ENCODE measurements at places on chromosomes 2 and 18.

- no peak for DNase-seq
Measured at GRCh38 chr2:109331081-109331480, 202.1 kb downstream of the SH3RF3 start.

- no peak for DNase-seq
Measured at GRCh38 chr2:180778291-180778690, 202.1 kb upstream of the UBE2E3 start.

DNA sequence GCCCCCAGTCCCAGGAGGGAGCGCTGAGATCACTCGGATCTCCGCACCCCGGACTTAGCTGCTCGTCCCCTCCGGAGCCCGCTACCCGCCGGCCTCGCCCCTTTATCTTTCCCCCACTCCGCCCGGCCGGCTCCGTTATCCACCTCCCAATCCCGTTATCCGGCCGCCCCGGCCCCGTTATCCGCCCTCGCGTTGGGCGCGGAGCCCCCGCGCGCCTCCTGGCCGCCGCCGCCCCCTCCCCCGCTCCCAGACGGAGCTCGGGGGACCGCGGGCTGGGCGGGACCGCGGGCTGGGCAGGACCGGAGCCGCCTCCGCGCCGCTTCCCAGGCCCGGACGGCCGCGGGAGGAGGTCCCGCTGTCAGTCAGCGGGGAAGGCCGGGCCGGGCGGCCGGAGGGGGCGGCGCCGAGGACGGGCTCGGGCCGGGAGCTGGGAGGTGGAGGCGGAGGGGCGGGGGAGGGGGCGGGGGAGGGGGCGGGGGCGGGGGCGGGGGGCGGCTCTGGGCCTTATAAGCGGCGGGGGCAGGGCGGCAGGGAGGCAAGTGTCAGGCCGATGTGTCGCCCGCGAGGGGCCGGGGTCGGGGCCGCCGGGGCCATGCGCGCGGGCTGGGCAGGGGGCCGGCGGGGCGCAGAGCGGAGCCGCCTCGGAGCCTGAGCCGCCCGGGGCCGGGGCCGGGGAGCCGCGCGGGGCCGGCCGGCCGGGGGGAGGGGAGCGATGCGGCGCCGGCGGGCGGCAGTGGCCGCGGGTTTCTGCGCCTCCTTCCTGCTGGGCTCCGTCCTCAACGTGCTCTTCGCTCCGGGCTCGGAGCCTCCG is at the start of gene PKDCC:
Gene PKDCC, plus strand, starts transcription at position 534 of the 811 bp plus-strand sequence. Its CDS starts 179 bp downstream, at position 713.
- no peak for DNase-seq

- DNase-seq, result peak; percentile 56
Measured at GRCh38 chr2:218569038-218569431, 396 bp downstream of the CNOT9 start.

DNA sequence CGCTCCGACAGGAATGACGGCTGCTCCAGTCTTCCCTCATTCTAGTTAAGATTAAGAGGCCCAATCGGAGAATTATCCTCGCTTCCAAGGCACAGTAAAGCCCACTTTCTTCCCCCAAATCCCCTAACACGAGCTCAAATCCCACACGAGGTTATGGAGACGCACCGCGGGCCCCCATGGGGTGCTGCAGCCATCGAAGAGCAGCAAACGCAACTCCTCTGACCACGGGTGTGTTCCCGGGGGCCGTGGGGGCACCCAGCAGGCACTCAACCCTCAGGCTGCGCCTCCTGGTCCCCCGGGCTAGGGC is 446 bp downstream of the COPS9 start:
- DNase-seq, result no peak

- DNase-seq, result no peak
Measured at GRCh38 chr2:26809876-26810577, 24.2 kb downstream of the CENPA start.

DNA sequence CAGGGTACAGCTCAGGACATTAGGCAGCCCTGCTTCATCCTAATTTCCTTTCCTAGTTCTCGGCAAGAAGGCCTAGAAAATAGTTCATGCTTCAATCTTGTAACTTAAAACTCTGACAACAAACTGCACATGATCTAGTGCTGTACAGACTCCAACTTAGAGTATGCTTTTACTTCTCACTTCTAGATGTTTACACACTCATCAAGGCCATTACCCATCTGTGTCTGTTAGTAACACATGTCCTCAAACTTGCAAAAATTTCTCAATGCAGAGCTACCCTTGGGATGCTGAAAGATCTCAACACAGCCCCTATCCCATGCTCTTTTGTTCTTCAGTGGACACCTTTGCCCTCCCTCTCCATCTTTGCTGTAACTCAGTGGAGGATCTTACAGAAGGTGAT is 252.0 kb downstream of the OSR1 start:
- DNase-seq, result no peak

DNA sequence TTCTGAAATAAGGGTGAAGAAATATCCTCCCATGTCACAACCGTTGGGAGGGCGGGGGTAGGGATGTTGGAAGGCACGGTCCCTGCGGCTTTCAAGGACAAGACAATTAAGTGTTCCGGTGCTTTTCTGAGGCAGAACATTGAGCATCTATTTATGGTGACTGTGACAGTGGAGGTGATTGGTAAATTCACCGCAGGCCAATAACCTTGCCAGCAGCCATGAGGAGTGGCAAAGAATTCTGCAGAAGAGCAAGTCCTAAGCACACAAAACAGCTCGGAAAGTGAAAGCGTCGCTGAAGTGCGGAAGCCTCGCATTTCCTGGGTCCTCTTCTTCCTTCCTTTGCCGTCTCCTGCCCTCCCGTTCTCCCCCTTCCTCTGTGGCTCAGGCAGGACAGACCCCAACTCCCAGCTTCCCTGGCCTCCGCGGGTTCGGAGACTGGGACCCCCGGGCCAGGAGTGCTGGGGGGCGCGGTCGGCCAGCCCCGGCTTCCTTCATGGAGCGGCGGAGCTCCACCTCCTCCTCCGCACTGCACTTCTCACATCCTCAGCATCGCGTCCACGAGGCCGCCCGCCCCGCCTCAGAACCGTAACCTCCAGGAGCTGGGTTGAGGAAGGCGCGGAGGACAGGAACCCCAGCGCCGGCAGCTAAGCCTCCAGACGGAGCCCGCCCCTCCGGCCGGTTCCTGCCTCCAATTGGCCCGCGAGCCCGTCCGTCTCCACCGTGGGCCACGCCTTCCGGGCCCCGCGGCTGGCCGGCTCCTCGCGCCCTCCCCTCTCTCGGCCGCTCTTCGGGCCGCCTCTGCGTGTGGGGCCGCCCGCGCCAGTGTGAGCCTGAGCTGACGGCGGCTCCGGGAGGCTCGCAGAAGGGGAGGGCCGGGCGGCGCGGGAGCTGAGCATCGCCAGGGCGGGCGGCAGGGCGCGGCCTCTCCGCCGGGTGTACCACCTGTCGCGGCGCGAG is at the start of gene ME2:
Gene ME2, plus strand, starts transcription at position 774 of the 957 bp plus-strand sequence. CDS start 16,703 bp downstream, outside the sequence.
- DNase-seq, result peak; percentile 88

DNA sequence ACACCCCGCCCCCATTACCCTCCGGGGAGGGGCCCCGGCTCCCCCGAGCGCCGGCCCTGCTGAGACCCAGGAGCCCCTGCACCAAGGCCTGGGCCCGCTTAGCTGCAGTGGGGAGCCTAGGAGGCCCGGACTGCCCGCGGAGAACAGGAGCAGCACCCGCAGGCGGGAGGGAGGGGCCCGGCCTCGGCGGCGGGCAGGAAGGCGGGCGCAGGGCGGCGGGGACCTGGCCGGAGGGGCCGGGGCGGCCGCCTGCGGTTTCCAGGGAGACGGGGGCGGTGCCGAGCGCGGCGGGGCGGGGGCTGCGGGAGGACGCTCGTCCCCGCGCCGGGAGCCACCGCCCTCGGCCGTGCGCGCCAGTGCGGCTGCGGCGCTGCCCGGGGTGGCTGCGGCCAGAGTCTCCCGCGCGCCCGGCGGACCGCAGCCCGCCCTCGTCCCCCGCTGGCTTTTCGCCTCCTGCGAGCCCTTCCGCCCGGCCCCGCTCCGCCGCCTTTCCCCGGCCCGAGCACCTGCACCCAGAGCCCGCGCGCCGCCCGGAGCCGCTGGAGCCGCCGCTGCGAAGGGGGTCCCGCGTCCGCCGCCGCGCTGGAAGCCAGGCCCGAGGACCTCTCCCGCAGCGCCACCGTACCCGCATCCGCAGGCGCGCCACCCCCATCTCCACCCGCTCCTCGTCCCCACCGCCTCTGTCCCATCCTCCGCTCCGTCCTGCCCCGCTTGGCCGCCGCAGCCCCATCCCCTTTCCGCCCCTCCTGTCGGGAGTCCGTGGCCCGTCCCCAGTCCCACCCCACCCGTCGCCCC is 17.2 kb downstream of the GPC1 start:
- no peak for DNase-seq

GRCh38 chr2:101199251-101199791 is 48.1 kb upstream of the TBC1D8 start:
- no peak for DNase-seq

Measured in stimulated activated CD4-positive, alpha-beta T cell treated with anti-CD3 and anti-CD28 coated beads, Interleukin-12 subunit alpha, Interleukin-12 subunit beta, amount 100 ng/mL, for 24 hours (primary cell).